ENCODE measurements at places on chromosomes 11 and 22.

- no peak for DNase-seq
These were observed 72.4 kb upstream of the ISX start for GRCh38 chr22:34993548-34993947.

DNA sequence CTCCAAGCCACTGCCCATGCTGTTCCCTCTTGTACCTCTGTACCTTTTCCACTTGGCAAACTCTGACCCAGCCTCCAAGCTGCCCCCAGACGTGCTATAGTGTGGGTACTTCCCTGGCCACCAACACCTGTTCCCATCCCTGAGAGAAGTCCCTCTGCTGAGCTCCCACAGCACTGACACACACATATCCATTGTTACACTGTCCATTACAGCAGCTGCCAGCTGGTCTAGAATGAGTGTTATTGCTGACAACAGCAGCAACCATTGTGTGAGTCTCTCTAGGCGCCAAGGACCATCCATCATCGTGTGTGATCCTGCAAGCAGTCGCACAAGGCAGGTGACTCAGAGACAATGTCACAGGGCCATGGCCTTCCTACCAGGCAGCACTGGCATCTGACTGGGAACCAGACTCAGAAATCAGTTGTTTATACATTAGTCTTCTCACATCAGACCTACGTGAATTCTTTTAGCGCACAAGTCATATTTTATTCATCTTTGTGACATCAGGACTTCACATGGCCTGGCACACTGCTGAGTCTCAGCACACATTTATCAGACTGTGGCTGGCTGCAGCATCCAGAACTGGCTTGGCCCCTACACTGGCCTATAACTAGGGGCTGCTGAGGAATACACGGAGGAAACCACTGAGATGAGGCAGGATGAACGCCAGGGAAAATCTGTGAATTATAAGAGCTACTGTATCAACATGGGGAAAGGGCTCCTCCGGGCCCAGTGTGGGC lies 56.4 kb downstream of the SGSM3 start:
- no peak for DNase-seq

- DNase-seq, result no peak
These were observed 7.7 kb upstream of the PRRG4 start for GRCh38 chr11:32821917-32822560.

- DNase-seq, result no peak
These were observed 30.0 kb downstream of the MAPK1 start for GRCh38 chr22:21837248-21837979.

All from stimulated activated CD4-positive, alpha-beta T cell treated with anti-CD3 and anti-CD28 coated beads, Interleukin-1b, Interleukin-23, amount 100 ng/mL, for 48 hours (primary cell).